ENCODE measurements at places on chromosomes 2 and 18.

DNA sequence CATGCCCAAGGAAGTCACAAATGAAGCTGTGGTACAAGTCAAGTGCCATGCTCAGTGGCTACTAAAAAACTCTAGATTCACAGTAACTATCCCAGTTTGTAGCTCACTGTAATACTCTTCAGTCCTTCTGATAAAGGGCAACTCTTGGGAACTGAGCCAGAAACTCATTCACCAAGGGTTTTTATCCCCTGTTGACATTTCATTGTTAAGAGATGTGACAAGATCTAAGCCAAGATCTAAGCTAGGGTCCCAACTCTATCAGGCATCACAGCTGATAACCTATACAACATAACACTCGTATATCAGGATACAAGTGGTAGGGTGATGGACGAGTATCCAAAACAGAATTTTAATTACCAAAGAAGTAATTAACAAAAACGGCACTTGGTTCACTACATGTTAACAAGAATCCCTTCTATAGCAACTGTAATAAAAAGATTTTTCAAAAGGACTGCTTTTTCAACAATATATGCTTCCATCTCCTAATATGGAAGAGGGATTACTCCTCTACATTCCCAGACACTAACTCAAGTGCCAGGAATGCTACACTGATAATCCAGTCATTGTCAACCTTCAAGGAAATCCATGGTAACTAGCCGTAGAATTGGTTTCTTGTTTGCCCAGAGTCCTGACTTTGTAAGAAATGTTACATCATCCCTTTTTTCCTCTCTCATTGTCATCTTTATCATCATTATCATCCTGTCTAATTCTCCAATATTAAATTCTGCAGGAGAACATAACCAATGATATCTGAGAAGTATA is 111.7 kb downstream of the CDH2 start:
- DNase-seq: no peak

GRCh38 chr2:96144481-96145035 is 682 bp downstream of the DUSP2 start:
- no peak for DNase-seq

GRCh38 chr2:30262716-30263309 is 31.5 kb downstream of the LBH start:
- peak; percentile 3 for DNase-seq

DNA sequence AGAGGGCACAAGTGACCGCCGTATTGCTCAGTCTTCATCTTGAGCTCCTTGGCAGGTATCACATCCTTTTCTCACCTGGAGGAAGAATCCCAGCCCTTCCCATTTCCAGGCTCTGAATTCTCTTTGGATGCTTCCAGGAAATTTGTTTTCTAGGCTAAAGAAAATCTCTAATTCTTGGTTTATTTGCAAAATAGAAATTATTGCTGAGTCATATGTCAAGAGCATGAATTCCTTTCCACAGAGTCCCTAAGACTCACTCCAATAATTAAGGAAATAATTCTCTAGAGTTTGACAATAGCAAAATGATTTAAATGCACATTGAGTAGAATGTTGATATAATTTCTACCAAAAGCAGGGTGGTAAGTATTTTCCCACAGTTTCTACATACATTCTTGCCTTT is 16.3 kb upstream of the CCDC68 start:
- DNase-seq: no peak

- no peak for DNase-seq
These were observed 125.5 kb upstream of the SERTAD2 start for GRCh38 chr2:64779117-64779690.

Data from sciatic nerve (tissue), 2 donors.